ENCODE measurements at places on chromosomes 12 and 14.
A peak's percentile ranks its signal among the peaks of the same experiment; 100 is the strongest.

DNA sequence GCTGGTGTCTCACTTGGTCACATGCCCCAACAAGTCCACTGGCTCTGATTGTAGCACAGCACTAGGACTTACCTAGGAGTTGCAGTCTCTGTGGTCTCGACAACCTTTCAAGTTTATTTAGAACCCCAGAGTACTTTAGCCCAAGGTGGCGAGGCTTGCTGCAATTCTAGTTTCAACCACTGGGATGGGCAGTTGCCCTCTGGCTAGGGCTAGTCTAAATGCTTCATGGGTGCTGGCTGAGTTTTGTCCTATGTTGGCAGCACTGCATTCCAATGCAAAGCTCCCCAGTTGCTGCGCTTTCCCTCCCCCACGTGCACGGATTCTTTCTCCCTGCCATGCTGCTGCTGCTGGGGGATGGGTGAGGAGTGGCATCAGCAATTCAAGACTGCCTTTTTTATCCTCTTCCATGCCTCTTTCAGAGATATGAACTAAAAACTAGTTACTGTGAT, 207.9 kb downstream of the SYNE2 start:
- DNase-seq: peak; percentile 28

DNA sequence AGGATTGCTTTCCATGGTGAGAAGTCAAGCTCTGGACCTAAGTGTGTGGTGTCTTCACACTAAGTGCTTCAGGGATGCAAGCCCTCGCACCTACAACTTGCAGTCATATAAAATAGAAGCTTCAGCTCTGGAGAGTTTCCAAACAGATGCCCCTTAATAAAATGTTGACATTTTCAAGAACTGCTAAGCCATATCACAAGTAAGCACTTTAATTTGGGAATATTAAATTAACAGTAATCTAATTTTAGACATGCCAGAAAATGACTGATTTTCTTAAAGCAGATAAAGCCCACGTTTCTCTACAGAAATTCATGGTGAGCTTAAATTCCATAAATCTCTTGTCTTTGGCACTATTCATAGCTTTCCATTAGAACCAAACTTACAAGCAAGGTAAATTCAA, 600.1 kb upstream of the FLRT2 start:
- no peak for DNase-seq

DNA sequence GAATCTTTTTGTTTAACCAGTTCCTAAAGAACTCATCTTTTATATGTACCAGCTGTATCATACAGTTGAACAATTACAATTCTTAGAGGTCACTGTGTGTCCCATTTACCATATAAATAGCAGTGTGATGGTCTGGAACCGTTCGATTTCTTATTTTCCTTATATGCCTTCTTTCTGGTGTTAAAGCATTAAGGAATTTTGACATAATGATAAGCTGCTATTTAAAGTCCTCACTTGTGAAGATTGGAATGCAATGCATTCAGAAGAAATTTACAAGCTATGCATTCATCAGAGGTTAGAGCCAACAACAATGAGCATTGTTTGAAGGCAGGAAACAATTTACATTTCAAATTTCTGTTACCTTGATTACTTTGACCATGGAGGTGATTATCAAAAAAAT, 80.0 kb upstream of the PRICKLE1 start:
- DNase-seq: peak; percentile 60

GRCh38 chr14:50059763-50060616, 56.4 kb downstream of the VCPKMT start:
- DNase-seq: no peak

DNA sequence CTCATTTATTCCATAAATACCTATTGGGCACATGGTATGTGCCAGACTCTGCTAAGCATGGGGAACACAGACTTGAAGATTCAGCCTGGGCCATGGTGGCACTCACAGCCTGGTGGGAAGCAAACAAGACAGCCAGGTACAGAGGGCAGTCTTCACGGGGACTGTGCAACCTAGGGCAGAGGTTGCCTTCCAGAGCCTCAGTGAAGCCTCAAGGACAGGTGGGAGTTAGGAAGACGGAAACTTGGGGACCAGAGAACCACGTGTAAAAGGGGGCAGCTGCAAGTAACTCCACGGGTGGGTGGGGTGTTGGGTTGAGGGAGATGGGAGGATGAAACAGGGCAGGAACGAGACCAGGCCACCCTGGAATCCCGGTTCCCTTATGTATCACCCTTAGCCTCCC, 980 bp upstream of the LTBR start:
- DNase-seq: no peak

- DNase-seq: no peak
Measured at GRCh38 chr12:57868851-57869268, 22.3 kb upstream of the CTDSP2 start.

DNA sequence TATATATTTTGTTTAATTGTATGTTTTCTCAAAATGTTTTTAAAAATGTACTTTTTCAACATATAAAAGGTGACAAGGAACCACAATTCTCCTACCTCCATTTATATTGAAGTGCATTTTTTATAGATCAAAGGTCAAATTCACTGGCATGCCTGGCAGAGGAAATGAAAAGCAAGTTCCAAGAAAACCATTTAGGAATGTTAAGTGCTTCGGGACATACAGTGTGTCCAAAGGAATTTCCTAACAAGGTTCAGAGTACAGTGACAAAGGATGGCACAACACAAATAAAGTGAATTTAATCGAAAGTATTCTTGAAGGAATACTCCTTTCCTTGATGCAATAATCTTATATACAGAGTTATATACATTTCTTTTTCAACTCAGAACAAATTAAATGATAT, 242.3 kb downstream of the CCER1 start:
- DNase-seq: peak; percentile 7

DNA sequence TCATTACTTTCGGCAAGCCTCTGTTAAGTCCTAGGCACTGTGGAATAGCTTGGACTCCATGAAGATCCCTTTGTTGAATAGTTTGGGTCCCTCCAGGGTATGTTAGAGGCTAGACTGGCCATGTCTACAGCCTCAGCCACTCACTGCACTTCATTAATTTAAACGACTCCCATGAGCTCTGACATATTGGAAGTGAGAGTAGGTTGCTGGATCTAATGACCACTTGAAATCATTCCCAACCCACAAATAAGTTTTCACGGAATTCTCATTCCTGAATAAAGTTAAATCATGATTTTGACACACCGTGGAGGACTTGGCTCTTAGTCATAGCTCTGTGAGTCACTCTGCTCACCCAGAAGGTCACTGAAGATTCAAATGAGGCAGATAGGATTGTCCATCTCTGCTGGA, 21.4 kb upstream of the APPL2 start:
- DNase-seq: peak; percentile 99

Data from fibroblast of upper back skin (primary cell).